Activated CD8-positive, alpha-beta memory T cell treated with anti-CD3 and anti-CD28 coated beads, Interleukin-2, amount 50 U/mL, for 4 hours (primary cell): ENCODE measurements at places on chromosomes 2 and 18.

GRCh38 chr2:37648331-37649011 is 23.0 kb downstream of the CDC42EP3 start:
- DNase-seq = peak; percentile 57

- DNase-seq = no peak
These were observed 75.1 kb downstream of the SPP2 start for GRCh38 chr2:234125451-234126145.

DNA sequence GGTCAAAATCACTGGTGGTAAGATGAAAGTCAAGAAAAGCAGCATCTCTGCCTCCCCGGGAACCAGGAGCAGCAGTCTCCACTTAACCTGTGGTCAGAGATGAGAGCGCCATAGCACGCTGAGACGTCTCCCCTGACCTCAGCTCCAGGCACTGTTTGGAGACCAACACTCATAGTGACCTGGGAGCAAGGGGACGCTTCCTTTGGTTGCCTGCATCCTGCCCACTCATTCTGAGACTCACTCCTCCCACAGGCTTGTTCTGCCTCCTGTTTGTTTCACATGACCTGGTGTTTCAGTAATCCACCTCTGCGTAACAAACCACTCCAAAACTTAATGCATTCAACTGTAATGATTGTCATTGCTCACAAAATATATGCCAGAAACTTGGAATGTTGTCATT is 139.3 kb downstream of the ACOXL start:
- no peak for DNase-seq

DNA sequence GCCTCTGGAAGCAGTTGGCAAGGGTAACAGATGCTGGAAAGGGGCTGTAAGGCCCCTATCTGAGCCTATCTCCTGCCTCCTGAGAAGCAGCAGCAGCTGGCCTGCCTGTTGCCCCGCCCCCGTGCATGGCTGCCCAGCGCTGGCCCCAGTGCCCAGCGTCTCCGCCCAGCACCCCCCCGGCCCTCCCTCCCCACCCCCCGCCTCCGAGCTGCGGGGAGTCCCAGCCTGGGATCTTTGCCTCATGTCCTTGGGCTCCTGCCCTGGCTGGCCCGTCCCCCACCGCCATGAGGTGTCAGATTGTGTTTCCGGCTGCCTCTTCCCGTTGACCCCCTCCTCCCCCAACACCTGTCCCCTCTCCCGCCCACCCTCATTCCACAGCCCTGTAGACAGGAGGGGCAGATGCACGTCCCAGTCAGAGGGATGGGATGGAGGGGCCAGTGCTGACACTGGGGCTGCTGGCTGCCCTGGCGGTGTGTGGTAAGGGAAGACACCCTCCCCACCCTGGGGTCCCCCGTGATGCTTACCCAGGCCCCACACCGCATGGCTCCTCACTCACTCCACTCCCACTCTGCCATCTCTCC is at the start of gene CHRND:
CHRND (plus strand) TSS at position 370 of the 581 bp plus-strand sequence; CDS start at position 426, 56 bp downstream.
- DNase-seq = no peak

DNA sequence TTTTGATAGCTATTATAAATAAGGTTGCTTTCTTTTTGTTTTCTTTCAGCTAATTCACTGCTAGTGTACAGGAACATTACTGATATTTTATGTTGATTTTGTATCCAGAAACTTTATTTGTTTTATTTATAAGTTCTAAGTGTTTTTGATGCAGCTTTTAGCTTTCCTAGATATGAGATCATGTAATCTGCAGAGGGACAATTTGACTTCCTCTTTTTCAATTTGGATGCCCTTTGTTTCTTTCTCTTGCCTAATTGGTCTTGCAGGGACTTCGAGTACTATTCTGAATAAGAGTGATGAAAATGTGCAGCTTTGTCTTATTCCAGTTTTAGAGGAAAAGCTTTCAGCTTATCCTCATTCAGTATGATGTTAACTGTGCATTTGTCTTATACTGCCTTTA is 643.4 kb upstream of the CDH2 start:
- DNase-seq = no peak

GRCh38 chr2:85071096-85071495 is 62.1 kb upstream of the TCF7L1 start:
- no peak for DNase-seq

- no peak for DNase-seq
These were observed 726.8 kb upstream of the DDX18 start for GRCh38 chr2:117087535-117088291.

- DNase-seq = no peak
These were observed 45.8 kb upstream of the FLACC1 start for GRCh38 chr2:201402651-201403562.

DNA sequence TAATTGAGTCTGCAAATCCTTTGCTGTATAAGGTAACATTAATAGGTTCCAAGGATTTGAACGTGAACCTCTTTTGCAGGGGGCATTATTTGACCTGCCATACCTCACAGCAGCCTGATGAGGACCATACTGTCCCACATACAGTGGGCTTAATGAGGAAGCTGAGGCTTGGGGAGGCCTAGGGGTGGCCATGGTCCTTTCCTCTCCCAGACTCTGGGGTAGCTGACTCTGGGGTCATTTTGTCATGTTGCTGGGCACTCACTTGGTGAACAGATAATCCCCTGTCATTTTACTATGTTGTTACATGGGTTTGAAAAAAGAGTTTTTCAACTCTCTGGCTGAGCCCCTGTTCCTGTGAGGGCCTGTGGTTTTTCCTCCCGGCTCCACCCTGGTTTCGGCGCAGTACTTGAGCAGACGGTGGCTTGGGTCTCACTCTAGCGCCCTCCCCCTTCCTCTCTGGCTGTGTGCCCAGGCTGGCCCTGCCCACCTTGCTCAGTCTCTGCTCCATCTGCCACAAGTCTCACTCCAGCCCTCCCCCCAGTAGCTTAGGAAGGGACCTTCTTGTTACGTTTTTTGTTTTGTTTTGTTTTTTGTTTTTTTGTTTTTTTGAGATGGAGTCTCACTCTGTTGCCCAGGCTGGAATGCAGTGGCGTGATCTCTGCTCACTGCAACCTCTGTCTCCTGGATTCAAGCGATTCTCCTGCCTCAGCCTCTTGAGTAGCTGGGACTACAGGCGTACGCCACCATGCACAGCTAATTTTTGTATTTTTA is 21.0 kb downstream of the INPP4A start:
- DNase-seq = peak; percentile 69

- no peak for DNase-seq
These were observed 709.8 kb upstream of the FANCL start for GRCh38 chr2:58950795-58951462.

- peak; percentile 91 for DNase-seq
These were observed 9.1 kb upstream of the NR4A2 start for GRCh38 chr2:156341452-156342253.

- DNase-seq = no peak
These were observed 439.6 kb upstream of the UBE2E3 start for GRCh38 chr2:180540761-180541160.

GRCh38 chr2:156818221-156818620 is 382.0 kb downstream of the GPD2 start:
- DNase-seq = no peak

GRCh38 chr2:62197011-62197924 is 1.4 kb downstream of the B3GNT2 start:
- peak; percentile 60 for DNase-seq

DNA sequence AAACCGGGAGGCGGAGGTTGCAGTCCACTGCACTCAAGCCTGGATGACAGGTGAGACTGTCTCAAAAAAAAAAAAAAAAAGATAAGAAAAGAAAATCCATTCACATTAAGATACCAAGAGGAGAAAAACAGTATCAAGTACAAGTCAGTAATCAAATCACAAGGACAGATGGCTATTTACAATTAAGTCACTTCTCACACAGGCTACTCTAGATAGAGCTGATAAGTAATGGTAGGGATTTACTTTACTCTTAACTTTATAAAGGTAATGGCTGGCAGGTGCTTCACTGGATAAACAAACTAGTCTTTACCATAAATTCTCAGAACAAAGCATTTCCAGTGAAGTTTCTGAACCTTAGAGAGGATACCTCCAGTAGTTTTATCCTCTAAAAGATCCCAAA is 11.5 kb downstream of the SF3B1 start:
- DNase-seq = no peak

GRCh38 chr2:187118331-187119099 is 269.5 kb upstream of the ZSWIM2 start:
- DNase-seq = no peak

GRCh38 chr2:13193900-13194299 is 477.2 kb downstream of the TRIB2 start:
- DNase-seq = no peak

- DNase-seq = no peak
These were observed 1994.5 kb upstream of the PIK3C3 start for GRCh38 chr18:39960550-39960949.

DNA sequence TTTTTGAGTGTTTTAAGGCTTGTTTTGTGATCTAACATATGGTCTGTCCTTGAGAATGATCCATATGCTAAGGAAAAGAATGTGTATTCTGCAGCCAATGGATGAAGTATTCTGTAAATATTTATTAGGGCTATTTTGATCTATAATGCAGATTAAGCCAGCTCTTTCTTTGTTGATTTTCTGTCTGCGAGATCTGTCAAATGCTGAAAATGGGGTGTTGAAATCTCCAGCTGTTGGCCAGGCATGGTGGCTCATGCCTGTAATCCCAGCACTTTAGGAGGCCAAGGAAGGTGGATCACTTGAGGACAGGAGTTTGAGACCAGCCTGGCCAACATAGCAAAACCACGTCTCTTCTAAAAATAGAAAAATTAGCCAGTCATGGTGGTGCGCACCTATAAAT is 132.7 kb downstream of the DIS3L2 start:
- DNase-seq = no peak

DNA sequence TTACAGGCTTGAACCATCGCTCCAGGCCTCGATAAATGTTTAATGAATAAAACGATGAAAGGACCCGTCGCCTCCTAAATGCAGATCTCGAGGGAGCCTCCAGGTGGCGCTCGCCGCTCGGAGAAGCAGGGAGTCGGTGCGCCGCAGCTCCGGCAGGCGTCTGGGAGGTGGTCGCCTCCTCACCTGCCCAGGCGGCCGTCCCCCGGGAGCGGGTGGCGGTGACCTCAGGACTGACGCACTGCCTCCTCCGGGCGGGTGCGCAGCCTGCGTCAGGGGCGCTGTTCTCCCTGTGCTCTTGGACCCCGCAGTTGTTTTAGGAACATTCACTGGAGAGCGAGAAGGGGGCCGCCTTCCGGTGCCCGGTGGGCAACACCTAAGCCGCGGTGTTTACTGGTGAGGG is 38.6 kb upstream of the POLE4 start:
- peak; percentile 76 for DNase-seq

GRCh38 chr2:161088658-161089350 is 71.4 kb upstream of the TANK start:
- no peak for DNase-seq

GRCh38 chr2:196515608-196516007 is 123.9 kb upstream of the CCDC150 start:
- DNase-seq = no peak

- DNase-seq = peak; percentile 92
These were observed 1.4 kb downstream of the TGIF1 start for GRCh38 chr18:3451183-3451988.

DNA sequence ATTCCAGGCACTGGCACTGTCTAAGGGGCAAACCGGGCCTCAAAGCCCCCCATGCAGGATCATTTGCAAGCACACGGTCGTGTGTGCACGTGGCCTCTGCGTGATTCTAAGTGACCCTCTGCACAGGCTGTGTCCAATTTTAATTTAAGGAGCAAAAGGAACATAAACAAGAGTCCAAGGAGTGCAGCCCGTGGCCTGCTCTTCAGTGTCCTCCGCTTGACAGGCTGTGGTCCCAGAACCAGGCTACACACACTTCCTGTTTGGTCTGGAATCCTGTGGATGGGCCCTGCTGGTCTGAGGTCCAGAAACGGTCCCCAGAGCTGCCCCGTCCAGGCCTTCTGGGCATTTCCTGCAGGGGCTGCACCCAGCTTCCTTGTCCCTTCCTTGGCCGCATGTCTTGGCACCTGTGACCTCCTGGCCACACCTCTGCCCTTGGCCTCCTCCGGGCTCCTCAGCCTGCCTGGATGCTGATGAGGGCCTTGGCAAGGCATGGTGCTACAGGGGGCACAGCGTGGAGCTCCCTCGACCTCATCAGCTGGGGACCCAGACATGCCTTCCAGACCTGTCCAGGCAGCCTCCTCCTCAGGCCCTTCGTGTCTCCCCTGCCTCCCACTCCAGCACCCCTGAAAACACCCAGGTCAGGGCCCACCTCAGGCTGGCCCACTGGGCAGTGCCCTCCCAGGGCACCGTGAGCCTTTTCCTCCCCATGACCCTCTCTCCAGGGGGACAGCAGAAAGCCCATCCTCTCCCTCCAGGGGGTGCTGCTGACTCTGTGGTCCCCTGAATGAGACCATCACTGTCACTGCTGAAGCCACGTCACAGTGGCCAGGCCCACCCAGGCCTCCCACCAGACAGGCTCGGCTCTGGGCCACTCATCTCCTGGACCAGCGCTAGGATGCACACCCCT is 136.4 kb upstream of the GPC1 start:
- no peak for DNase-seq

DNA sequence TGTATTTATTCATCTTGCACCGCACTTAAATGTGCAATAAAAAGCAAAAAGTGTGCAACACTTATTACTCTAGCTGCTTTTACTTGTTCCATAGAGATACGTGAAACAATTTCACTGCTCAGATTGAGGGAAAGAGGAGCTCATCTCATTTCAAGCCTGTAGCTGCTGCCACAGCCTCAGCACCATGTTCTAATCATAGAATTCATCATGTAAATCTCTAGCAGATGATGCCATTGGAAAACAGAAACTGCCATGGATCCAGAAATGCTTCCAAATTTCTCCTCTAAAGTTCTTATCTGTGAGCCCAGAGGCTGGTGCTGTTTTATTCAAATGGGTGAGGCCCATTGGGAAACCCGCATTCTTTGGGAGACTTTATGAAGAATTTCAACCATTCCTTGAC is 2.0 kb downstream of the CDC42EP3 start:
- no peak for DNase-seq

DNA sequence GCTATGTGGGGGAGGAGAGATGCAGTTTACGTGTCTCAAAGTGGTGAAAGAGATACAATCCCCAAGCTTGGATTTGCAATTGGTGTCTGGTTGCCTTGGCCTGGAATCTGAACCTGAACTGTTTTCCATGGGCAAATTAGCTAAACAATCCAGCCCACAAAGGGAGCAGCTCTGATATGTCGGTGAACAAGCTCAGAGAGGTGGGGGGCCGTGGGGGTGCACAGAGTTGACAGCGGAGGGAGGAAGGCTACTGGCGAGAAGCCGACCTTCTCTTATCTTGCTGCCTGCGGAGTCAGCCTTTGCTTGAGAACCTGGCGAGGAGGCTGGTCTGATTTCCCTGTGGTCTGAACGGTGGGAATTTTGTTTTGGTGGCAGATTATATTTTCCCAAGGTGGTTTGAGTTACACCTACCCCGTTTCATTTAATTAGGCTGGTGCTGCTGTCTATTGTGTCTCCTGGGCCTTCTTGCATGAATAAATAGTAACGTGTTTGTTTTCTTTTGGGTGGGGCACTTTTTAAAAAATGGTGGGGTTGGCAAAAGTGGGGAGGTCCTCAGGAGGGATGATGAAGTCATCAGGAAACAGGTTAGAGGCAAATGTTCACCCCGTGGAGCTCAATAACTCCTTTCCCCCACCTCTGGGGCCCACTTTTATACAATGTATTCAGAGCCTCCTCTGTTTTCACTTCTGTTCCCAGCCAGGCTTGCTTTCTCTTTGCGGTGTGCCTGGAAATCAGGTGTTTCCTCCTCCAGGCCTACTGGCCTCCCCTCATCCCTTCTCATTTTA is 80.9 kb upstream of the IGFBP5 start:
- DNase-seq = no peak

- DNase-seq = peak; percentile 88
These were observed 673 bp upstream of the SMCHD1 start for GRCh38 chr18:2654928-2655177.

GRCh38 chr2:69789175-69789721 is 40.2 kb upstream of the GMCL1 start:
- no peak for DNase-seq
